ENCODE measurements at places on chromosomes 2 and 18.

- peak; percentile 88 for DNase-seq
These were observed 9.5 kb downstream of the GRHL1 start for GRCh38 chr2:9961013-9961412.

GRCh38 chr2:49044350-49045079 lies 109.8 kb downstream of the FSHR start:
- peak; percentile 6 for DNase-seq

DNA sequence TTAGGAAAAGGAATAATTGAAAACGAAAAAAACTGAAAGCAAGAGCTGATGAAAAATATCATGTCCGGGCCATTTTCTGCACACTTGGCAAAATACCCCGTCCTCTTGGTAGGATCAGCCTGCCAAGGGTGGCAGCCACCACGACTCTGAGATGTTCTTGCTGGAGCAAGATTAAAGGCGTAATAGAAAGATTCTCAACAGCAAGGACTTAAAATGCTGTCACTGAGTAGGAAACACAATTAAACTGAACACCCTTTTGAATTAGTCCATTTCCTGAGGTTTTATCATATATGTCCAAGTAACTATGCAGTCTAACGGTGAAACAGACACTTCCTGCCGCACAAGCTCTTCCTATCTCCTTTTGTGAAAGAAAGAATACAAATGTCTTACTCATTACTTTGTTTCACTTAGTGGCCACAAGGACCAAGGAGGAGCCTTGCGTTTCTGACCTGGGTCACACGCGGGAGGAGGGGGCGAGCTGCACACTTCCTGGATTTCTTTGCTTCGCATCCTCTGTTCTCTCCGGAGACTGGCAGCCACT lies 222.7 kb downstream of the PIEZO2 start:
- DNase-seq: no peak

- DNase-seq: no peak
These were observed 517.2 kb downstream of the SUCLG1 start for GRCh38 chr2:83941886-83942285.

DNA sequence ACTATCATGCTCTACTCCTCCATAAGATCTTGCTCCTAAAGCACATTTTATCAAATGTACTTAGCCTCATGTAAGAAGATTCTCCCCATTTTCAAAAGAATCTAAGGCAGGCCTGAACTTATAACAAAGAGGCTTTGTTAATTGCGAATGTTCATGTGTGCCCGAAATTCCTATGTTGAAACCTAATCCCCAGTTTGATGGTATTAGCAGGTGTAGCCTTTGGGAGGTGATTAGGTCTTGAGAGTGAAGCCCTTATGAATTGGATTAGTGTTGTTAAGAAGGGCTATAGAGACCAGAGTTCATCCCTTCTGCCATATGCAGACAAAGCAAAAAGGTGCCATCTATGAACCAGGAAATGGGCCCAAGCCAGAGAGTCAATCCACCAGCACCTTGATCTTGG lies 234.5 kb downstream of the PAX3 start:
- no peak for DNase-seq

Measured in SK-N-SH (cell line).